ENCODE measurements at places on chromosomes 6 and 20.

DNA sequence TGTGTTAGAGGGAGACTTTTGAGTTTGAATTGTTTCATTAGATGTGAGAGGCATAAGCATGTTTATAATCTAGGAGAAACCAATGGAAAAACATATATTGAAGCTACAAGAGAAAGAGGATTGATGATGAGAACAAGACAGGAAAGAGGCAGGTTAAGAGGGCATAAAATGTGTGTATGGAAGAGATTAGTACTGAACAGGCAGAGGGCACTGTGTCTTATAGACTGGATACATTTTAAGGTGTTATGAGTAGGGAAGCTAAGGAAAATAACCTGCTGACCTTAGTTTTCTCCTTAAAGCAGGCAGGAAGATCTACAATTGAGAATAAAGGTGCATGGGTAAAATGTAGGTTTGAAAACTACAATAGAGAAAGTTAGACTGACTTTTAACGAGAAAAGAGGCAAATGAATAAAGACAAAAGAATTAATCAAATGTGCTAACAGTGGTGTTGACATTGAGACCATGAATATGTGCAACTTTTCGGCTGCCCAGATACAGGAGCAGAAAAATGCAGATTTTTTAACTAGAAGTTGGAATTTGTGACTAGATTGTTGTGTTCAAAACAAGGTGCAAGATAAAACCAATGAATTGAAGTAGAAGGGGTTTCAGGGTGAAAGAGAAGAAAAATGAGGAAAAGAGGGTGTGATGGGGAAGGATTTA lies 846.3 kb downstream of the HACE1 start:
- DNase-seq: no peak

GRCh38 chr20:38831995-38832620 lies 26.6 kb downstream of the PPP1R16B start:
- no peak for DNase-seq

- no peak for DNase-seq
These were observed 162.5 kb downstream of the WDR27 start for GRCh38 chr6:169539176-169539897.

DNA sequence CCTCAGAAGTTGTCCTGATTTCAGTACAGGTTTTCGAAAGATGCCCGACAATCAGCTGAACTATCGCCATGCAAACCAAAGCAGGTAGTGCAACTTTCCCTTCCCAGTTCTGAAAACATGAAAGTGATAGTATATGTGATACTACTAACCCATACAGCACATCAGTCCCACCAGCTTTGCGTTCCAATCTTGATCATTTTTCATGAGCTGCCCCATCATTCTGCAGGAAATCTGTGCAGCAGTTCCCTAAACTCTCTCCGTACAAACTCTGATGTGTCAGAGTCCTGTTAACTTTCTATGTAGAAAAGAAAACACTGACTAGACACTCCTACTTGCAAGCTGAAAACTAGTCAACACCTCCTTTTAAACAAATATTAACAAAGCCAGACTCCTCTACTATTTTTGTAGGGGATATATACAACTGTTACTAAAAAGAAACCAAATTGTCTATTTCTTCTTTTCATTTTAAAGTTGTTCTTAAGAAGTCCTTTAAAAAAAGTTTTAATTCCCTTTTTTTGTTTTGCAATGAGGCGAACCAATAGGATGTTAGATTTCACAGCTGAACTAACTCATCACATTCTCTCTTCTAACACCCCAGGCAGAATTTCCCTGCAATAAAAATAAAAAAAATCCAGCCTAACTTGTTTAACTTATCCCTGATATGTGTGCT lies 99.6 kb upstream of the DST start:
- DNase-seq: peak; percentile 77

GRCh38 chr20:11324990-11325389 lies 592.7 kb upstream of the BTBD3 start:
- DNase-seq: peak; percentile 30

DNA sequence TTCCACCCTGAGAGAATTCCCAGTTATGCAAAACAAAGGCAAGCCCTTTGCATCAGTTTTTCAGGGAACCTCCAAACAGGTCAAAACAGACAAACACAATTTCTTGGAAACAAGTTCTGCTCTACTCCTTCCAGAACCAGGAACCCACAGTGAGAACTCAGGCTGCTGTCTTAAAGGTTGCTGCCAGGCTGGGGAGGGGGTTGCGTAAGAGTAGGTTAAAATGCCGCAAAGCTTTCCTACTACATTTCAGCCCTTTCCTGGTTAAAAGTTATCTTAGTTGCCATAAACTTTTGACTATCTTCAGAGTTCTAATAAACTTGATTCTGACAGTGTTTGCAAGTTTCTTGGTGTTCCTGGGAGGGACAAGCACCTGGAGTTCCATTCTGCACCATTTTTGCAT lies 33.8 kb downstream of the KPNA5 start:
- DNase-seq: no peak

Data from renal cortical epithelial cell (primary cell).